ENCODE measurements at places on chromosomes 1 and 21. TPM values are rescaled to one million over a fixed set of nuclear protein-coding genes. Genes with fewer than 3 reads are reported as not detected.

GRCh38 chr1:222928212-222928611, 113.4 kb downstream of the DISP1 start:
- no peak for DNase-seq

GRCh38 chr1:43582162-43582566, 51.5 kb downstream of the PTPRF start:
- peak; percentile 96 for DNase-seq

GRCh38 chr1:103496014-103496635, 29.4 kb upstream of the RNPC3 start:
- DNase-seq = peak; percentile 28

The VSIG8 gene
- total RNA-seq = not detected

The SPOCD1 gene
- 52.0 TPM for total RNA-seq

The C1orf210 gene
- not detected for total RNA-seq

All from M059J (cell line).